ENCODE measurements at places on chromosomes 13 and 19. TPM values are rescaled to one million over a fixed set of nuclear protein-coding genes. Genes with fewer than 3 reads are reported as not detected.

KLF1 gene
- total RNA-seq: not detected

R3HDM4 gene
- total RNA-seq: 176 TPM

CEACAM4 gene
- not detected for total RNA-seq

KL gene
- not detected for total RNA-seq

IGFL3 gene
- total RNA-seq: not detected

APLP1 gene
- not detected for total RNA-seq

IER2 gene
- total RNA-seq: 181 TPM

SPRED3 gene
- total RNA-seq: 1.2 TPM

HSD17B14 gene
- 2.9 TPM for total RNA-seq
